ENCODE measurements at places on chromosomes 5 and 9. TPM values are rescaled to one million over a fixed set of nuclear protein-coding genes. Genes with fewer than 3 reads are reported as not detected.

The EXD3 gene
- 35.4 TPM for polyA plus RNA-seq

DNA sequence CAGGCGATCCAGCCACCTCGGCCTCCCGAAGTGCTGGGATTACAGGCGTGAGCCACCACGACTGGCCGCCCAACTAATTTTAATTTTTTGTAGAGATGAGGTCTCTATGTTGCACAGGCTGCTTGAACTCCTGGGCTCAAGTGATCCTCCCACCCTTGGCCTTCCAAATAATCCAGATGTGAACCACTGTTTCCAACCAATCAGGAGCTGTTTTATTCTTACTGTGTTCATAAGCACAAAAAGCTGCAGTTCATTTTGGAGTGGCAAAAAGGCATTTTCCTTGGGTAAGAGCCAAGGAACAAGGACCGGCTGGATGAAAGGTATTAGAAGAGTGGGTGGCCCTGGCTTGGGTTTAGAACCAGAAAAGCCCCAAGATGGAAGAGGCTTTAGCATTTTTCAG is 5.2 kb upstream of the SLC27A4 start:
- DNase-seq: no peak

- DNase-seq: no peak
Observed at GRCh38 chr9:14485366-14485765, 171.4 kb upstream of the NFIB start.

DNA sequence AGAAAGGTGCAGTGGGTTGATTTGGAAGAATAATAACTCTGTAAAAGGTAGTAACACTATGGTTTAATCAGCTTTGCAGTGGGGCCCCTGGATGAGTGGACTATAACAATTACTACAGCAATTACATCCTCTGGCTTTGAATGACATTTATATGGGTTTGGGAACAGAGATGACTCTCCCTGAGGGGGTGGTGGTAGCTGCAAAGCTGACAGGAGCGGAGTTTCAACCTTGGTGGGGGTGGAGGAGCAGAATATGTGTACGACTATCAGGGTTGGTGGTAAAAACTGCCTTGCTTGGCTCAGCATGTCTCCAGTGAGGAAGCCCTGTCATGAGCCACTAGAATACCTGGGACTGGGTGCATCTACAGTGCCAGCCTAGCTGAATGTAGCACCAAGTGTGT is 28.3 kb upstream of the NR3C1 start:
- DNase-seq: no peak

The BBLN gene
- 51.0 TPM for polyA plus RNA-seq

The NEURL1B gene
- polyA plus RNA-seq: 14.7 TPM

DNA sequence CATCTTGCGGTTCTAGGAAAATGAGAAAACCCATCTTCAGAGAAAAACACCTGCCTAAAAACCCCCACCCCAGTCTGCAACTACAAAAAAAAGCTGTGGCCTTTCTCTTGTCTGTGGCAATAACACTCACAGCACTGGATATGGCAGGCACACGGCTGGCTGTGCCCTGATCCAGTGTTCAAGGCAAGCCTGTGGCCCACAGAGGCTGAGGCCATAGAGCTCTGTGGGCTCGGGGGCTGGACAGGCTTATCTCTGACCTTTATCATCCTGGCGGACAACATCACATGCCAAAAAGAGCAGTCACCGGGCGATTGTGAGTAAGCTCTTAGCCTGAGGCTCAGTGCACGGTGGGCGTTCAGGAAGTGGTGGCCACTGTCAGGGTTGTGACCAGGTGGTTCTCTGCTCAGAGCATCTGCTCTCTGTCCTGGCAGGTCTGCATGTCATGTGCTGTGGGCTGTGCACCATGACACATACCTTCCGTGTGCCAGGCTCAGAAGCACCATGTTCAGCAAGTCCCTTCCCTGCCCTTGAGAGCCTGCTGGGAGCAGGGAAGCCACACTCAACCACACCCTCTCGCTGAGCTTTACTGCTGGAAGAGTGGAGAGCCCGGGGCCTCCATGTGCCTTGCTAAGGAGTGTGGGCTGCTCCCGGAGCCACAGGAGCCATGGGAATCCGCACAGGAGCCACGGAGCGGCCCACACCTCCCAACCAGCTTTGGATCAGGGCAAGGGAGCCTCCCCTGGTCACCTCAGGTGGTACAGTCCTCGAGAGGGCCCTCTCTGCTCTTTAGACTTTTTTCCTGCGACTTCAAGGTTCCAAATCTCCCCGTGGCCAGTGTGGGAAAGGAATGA is 34.6 kb upstream of the WDR38 start:
- DNase-seq: no peak

DNA sequence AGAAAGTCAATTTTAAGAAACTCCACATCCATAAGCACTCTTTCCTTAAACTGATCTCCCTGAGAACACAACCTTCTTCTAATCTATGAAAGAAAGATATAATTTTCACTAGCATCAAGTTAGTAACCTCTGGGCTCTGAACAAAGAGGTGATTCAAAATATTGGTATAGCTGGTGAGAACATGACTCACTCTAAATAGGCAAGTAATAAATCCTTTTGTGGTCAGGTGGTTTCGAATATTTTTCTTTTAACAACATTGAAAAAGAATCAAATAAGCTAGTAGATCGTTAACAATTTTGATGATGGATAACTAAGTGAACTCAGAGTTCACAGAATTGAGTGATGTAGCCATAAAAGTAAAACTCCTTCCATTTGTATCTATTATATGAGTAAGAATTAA is 150.6 kb upstream of the IQGAP2 start:
- no peak for DNase-seq

DNA sequence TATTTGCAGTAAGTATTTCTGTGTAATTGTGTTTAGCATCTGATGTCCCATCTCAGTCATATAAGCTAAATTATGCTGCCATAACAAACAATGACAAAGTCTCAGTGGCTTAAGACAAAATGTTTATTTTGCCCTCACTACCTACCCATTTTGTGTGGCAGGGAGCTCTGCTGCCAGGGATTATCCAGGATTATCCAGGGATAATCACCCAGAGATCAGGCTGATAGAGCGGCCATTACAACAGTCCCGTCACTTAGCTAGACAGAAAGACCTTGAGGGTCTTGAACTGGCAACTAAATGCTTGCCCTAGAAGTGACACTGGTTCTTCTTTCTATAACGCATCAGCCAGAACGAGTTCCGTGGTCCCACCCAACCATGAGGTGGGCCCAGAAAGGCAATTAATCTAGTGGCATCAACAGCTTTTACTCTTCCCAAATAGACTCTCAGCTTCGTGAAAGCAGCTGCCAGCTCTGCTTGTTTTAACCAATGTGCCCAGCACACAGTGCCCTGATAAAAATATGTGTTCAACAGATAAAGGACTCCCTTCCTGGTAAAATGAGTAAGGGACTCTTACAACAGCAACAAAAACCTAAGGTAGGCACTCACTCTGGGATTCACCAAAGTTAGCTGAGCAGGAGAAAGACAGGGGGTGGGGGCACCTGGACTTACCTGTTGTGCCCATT is 22.8 kb downstream of the CCDC69 start:
- DNase-seq: no peak

DNA sequence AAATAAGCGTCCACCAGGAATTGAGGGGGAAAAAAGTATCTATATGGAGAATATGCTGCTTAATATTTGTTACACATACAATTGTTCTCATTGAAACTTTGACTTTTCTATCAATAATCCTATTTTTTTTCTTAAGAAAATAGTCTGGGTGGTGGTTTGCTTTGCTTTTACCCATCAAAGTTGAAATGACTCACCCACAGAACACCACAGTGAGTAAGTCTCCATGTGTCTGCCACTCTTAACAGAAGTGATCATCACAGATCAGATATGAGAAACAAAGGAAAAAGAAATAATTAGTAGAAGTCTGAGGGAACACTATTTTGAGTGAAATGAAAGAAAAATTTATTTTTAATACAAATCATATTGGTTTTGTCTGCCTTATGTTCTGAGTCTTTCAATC is 742.8 kb downstream of the CDH9 start:
- DNase-seq: no peak

GRCh38 chr5:40832345-40832744 is 2.7 kb downstream of the RPL37 start:
- no peak for DNase-seq

DNA sequence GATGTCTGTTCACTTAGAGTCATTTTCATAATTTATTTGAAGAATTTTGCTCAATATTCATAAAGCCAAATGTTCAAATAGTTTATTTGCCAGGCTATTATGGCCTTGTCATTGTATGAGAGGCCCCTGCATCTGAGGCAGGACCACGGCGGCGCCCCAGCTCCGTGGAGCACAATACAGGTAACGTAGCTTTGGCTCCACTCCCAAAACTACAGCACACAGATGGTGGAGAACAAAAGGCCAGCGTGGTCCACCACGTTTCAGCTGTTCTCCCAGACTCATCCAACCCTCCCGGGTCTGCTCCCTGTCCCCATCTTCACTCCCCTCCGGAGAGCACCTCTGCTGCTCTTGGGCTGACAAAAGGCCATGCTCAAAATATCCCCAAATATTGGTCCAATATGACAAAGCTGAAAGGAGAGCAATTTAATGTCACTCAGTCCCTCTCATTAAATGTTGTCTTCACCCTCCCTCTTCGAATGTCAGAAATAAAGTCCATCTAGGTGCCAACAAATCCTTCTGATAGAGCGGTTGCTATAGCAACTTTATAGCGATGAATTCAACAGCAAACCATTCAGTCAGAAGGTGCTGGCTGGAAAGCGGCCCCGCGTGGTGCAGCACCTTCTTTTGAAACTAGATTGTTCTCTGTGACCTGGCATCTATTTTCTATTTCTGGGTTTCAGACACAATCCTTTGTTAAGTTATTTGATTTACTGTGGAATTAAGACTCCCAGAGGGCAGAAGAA is 504.3 kb downstream of the ARHGEF28 start:
- DNase-seq: no peak

- no peak for DNase-seq
Observed at GRCh38 chr9:116935149-116935897, 248.2 kb downstream of the TRIM32 start.

GRCh38 chr5:179376701-179377420 is 31.6 kb upstream of the ADAMTS2 start:
- DNase-seq: no peak

The GRXCR2 gene
- polyA plus RNA-seq: not detected

- DNase-seq: no peak
Observed at GRCh38 chr9:87541663-87542062, 44.0 kb downstream of the DAPK1 start.

GRCh38 chr9:133107245-133107722 is 13.8 kb downstream of the RALGDS start:
- no peak for DNase-seq

DNA sequence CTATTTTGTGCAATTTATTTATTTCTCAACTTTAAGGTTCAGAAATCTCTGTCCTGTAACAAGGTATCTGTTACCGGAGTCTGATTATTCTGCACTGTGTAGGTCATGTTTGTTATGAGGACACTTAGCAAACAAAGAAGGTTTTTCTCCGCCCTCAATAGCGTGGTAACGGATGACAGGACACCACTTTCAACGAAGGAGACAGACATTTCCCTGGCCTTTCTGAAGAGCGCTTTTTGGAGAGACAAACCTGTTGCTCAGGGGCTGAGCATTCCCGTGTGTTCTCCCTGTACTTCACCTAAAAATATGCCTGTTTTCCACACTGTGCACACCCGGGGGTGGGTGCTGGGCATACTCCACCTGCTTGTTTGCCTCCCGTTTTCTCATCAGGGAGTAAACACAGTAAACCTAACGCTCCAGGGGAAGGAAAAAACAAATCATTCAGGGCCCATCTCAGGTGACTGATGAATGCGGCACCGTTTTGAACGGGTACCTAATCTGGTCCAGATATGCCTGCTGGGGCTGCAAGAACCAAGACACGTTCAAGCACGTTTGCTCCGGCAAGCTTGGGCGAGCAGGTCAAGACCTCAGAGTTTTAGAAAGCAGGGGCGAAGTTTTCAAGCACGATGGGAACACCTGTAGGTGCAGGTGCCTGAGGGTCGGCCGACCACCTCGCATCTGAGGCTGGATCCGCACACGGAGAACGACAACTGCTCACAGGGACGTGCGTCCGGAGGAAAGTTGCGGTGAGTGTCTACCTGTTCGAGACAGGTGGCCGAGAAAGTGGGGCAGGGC is 859 bp downstream of the RETREG1 start:
- no peak for DNase-seq

The PDE4D gene
- 21.4 TPM for polyA plus RNA-seq

The AIF1L gene
- polyA plus RNA-seq: 383 TPM

The CYLC2 gene
- not detected for polyA plus RNA-seq

- DNase-seq: no peak
Observed at GRCh38 chr9:122392284-122392683, 21.5 kb downstream of the PTGS1 start.
